ENCODE measurements at places on chromosomes 2 and 18.

DNA sequence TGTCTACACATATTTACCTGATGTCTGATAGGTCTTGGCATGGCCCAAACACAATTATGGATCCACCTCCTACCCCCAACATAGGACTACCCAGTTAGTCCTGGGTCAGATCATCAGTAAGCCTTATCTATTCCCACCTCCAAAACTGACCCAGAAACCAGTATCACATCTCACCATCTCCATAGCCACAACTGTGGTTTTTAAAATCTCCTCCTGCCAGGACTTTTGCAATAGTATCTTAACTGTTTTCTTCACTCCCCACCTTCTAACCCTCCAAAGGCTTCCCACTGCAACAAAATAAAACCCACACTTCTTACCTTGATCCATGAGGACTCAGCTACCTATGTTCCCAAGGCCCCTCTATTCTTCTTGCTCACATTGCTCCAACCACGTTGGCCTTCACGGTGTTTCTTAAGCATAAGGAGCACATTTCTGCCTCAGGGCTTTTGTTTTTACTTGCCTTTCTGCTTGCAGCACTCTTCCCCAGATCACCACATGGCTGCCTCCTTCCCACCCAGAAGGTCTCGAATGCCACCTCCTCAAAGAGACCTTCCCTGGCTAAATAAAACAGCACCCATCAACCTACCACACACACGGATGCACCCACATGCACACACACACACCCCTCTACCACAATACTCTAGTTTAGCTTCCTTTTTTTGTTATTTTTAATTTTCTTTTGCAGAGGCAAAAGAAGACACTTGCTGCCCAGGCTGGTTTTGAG, 125.9 kb upstream of the SLC1A4 start:
- DNase-seq = no peak

GRCh38 chr2:142724713-142725349, 152.6 kb upstream of the KYNU start:
- DNase-seq = no peak

DNA sequence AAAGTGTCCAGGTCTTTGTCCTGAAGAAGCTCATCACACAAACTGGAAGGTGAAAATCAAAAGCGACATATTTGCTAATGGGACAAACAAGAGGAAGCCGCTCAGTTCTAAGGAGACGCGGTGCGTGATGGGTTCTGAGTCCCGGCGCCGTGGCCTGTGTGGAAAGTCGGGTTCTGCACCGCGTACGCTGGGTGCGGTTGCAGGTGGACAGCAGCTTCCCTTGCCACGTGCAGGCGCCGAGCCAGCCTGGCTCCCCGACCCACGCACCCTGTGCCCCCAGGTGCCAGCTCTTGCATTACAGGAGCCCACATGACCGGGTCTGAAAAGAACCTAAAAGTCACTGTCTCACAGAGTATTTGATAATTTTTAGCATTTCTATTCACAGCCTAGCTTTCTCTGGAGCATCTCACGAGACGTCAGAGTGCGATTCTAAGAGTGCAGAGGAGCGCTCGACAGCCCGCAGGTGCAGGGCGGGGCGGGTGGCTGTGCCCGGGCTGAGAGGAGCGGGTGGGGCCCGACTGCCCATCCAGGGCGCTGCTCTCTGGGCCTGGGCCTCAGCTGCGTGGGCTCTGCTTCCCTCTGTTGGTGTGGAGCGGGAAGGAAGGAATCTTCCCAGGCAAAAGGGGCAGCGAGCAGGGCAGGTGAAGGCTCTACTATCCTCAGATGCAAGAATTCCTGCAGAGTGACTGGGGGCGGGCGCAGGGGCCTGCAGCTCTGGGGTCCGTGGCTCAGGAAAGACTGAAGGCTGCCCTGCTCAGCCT, 39.4 kb downstream of the MYT1L start:
- no peak for DNase-seq

DNA sequence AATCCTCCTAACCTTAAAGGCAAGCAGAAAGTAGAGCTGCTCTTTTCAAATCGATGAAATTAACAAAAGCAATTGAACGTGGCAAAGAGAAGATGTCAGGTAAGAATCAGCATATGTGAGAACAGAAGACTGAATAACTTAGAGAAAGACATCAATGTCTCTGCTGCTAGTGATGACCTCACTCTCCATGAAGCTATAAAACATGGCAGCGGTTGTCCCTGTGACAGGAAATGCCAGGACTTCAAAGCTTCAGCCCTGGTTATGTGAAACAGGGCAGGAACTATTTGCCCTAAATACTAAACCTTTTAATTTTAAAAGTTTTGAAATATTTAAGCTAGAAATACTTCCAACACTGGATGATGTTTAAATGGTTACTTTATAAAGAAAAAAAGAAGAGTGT, 383.7 kb downstream of the XIRP2 start:
- no peak for DNase-seq

DNA sequence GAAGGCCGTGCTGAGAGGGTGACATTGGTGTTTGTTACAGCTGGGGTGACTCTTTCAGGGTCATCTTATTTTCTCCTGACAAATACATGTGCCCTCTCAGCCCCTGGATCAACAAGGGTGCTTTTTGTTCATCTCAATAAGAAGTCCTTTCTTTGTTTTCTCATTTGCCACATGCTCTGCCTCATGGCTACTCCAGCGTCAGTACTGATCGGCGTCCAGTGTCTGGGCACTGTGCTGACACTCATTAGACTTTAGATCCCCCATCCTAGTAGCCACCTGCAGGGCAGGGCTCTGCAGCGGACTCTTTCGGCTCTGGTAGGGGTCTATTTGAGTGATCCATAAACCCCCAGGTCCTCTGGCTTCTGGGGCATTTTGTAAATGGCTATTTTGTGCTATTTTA, 38.4 kb downstream of the NPPC start:
- DNase-seq = no peak

- no peak for DNase-seq
These were observed 34.9 kb upstream of the DYNC1I2 start for GRCh38 chr2:171652416-171652785.

- DNase-seq = no peak
These were observed 20.3 kb downstream of the SNRPD1 start for GRCh38 chr18:21632393-21632792.

DNA sequence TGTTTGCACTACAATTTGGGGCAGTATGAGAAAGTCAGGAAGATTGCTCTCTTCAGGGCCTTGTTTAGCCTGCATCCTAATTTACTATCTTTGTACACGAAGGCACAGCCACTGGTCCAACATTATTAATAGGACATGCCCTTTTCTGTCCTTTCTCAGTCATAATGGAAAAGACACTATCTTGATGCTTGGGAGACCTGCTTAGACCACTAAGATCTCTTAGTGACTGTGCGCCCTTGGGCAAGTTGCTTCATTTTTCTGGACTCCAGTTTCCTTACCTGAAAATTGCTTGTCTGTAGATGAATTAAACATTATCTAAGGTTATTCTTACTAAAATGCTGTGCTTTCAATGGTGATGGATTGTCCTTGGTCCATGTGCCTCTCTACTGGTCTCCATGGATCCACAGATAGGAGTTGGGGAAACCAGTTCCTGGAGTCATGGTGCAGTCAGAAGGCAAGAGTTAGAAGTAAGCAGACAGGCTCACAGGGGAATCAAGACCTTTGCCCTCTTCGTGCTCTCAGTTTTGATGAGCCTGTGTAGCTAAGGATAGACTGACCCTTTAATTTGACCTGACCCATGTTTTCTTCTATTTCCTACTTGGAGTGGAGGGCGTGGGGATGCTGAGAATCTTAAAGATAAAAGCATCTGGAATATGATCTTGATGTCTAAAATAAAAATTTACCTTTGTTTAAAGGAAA, 114.0 kb downstream of the RAPGEF4 start:
- DNase-seq = no peak

DNA sequence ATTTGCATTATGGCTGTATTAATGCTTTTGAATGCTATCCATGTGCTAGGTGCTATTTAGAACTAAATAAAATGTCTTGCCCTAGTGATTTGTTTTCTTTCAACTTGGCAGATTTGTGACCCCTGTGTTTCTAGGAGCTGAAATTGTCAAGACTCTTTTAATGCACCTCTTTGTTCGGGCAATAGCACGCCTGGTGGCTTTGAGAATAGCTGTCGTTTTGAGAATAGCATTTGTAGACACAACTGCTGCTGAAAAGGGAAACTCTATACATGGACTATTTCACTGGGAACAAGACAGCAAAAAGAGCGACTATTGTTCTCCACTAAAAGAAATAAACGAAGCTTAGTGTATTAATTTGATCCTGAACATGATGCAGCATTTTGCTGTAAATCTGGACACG, 352.1 kb upstream of the ZNF521 start:
- DNase-seq = no peak

- no peak for DNase-seq
These were observed 6.3 kb downstream of the C2orf81 start for GRCh38 chr2:74414881-74415761.
